Renal pelvis (tissue), 12 donors: ENCODE measurements at places on chromosomes 3 and 15. TPM values are rescaled to one million over a fixed set of nuclear protein-coding genes. Genes with fewer than 3 reads are reported as not detected.

- no peak for DNase-seq
Measured at GRCh38 chr3:119018690-119019463, 15.8 kb downstream of the IGSF11 start.

DNA sequence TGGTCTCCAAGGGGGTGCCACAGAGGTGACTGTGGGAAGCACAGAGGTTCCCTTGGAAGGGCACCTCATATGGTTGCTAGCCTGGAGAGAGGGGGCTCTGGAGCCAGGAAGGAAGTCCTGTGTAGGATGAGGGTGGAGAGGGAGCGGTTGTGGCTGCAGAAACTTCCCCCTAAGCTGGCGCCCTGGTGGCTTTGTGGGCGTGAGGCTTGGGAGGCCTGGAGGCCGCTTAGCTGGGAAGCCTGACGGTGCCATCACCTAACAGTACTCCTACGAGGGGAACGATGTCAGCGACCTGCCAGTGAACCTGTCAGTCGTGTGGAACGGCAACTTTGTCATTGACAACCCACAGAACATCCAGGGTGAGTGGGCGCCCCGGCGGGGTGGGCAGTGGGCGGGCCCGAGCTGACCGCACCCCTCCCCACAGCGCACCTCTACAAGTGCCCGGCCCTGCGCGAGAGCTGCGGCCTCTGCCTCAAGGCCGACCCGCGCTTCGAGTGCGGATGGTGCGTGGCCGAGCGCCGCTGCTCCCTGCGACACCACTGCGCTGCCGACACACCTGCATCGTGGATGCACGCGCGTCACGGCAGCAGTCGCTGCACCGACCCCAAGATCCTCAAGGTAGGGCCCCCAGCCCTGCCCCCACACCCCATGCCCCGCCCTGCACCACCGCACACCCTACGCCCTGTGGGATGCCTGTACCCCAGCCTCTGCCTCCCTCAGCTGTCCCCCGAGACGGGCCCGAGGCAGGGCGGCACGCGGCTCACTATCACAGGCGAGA lies 31.0 kb downstream of the PLXNA1 start:
- DNase-seq = no peak

The EPHB3 gene
- polyA plus RNA-seq = 29.1 TPM

The CXCR6 gene
- polyA plus RNA-seq = 0.07 TPM

DNA sequence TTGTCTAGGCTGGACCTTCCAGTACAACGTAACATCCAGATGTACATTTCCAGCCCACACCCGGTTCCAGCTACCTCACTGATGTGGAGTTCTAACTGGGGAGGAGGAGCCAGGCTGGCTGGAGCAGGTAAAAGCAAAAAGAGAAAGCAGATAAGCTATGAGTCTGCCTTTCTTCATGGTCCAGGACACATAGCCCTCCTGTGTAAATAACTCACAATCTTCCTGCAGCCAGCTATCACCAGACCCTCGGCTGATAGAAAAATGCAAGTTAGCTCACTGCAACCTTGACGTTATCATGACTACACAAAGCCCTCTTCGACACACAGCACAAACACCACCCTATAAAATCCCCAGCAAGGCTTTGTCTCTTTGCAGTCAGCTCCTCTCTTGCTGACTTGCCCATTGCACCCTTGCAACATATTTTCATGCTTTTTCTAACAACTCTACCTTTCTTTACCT lies 20.5 kb upstream of the ELP6 start:
- no peak for DNase-seq

The CGNL1 gene
- 65.3 TPM for polyA plus RNA-seq

DNA sequence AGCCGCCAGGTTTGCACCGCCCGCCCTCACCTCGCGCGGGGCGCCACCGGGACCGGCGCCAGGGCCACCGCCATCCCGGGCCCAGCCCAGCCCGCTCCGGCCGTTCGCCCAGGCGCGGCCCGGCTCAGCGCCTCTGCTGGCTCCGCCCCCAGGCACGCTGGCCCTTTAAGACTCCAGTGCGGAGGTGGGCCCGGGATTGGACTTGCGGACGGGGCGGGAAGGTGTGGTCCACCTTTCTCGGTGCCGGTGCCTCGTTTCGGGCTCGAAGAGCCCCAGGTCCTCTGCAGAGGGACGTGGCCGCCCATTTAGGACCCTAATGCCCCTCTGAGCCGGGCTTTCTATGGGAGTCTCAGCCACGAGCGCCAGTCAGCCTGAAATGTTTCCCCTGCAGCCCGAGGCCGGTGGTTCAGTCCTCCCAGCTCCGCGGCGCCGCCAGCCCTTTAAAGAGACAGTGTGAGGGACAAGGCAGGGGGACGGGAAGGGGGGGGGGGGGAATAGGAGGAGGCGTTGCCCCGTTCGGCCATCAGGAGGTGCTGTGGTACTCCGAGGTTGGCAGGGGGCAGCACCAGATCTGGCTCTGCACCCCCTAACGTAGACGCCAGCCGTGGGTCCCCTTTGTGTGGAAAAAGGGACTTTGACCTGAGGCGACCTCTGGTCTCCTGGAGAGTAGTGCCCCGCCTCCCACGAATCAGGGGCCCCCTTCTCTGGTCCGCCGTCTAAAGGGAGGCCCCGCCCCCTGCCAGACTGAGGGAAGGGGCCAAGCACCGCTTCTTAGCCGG lies 1.0 kb downstream of the HYAL2 start:
- DNase-seq = peak; percentile 91

The ENTPD3 gene
- polyA plus RNA-seq = 2.0 TPM

The ZNF619 gene
- 8.5 TPM for polyA plus RNA-seq

DNA sequence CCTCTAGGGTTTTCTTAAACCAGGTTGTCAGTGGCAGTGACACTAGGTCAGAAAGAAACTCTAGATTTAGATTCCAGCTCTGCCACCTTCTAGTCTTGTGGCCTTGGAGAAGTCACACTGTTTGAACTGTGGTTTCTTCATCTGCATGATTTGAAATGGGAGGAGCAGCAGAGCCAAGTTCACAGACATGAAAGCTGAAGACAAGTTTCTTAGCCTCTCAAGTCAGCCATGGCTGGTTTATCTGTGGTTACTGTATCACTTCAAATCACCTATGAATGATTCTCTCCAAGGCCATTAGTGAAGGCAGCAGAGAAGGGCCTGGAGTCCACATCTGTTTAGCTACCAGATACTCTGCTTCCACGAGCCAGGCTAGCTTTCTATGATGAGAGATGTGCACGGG lies 15.6 kb downstream of the CLEC3B start:
- DNase-seq = no peak

- no peak for DNase-seq
Measured at GRCh38 chr15:101307897-101308603, 13.0 kb upstream of the SNRPA1 start.

DNA sequence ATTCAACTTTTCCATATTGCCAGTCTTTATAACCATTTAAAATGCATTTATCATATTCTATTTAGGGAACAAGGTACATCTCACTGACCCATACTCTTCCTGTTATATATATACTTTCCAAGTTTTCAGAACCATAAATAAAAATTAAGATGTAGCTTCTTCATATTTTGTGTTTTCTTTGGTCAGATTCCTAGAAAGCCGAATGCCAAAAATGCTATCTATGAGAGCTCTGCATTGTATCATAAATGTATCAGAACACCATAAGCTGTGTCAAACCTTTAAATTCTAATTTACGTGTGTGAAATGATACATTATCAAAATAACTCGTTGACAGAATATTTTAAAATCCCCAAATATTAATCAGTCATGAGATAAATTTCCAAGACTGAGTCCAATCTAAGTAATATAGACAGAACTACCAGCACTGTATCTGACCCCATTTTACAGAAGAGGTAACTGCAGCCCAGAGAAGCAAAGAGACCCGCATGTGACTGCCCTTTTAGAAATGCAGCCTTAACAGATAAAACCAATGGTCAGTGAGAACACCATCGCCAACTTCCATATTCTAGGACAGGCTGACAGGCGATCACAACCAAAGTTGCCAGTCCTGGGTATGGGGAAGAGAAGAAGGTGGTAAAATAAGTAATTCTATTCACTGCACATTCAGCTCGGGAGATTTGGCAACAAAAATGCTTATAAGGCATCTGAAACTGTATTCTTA lies 16.2 kb upstream of the RPS17 start:
- DNase-seq = no peak

DNA sequence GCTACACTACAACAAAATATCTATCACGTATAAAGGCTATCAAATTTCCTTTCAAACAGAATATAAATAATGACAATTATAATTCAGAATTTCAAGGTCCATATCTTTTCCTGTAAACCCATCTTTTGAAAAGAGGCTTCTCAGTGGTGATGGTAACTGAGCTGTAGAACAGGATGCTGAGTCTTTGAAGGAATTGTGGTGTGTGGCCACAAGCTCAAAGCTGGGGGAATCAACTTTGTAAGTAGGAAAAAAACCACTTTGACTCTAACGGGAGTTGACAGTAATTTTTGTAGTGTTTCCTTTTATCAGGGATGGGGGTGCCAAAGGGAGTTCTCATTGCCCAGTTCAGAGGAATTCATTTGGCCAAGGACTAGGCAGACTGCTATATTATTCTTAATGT lies 13.3 kb upstream of the ZCWPW2 start:
- no peak for DNase-seq

The SENP2 gene
- polyA plus RNA-seq = 51.8 TPM

- no peak for DNase-seq
Measured at GRCh38 chr3:71087143-71088018, 496.1 kb downstream of the FOXP1 start.

The SGO1 gene
- 8.7 TPM for polyA plus RNA-seq

The C3orf85 gene
- 16.6 TPM for polyA plus RNA-seq

The HEMK1 gene
- 33.4 TPM for polyA plus RNA-seq

DNA sequence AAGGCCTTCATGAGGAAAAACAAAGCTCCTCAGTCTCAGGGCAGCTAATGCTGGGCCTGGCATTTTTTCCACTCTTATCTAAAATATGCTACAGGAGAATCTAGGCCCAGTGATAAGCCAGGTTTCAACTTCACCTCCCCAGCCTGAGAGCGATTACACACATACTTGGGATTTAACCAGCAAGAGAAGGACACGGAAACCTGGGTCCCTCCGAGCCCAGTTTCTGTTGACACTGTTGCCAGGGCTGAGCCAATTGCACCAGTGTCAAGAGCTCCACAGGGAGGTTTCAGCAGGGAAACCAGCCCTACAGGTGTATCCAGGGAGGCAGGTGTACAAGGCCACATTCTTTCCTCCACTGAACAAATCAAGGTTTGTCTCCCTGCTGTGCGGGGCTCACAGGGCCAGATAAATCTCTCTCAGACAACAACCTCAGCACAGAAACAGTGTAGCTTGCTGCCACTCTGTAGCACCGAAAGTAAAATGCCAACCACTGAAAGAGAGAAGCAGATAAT lies 85.4 kb downstream of the MAGI1 start:
- peak; percentile 71 for DNase-seq
